ENCODE measurements at places on chromosomes 4 and X. TPM values are rescaled to one million over a fixed set of nuclear protein-coding genes. Genes with fewer than 3 reads are reported as not detected.

DNA sequence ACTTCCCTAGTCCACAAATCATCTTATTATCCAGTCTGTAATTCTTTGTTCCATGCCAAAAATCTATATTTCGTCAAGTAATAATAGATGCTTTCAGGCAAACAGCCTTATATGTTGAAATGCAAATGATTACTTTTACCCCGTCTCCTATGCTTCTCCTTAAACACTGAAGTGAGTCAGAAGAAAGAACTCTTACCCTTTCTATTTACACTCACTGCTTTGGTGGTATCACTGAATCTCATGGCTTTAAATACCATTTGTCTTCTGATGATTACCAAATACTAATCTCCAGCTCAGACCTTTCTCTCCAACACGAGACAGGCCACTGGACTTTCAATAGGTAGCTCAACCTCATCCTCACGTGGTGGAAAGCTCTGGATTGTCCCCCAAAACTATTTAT is 558.1 kb downstream of the IL1RAPL1 start:
- DNase-seq: no peak

GRCh38 chrX:49793686-49794085 is 35.4 kb upstream of the PAGE4 start:
- DNase-seq: no peak

The USP51 gene
- total RNA-seq: 0.49 TPM

The CSAG3 gene
- total RNA-seq: 2.2 TPM

The SOD3 gene
- total RNA-seq: 1.2 TPM

- peak; percentile 14 for DNase-seq
These were observed 140.6 kb upstream of the ARX start for GRCh38 chrX:25156323-25156722.

GRCh38 chrX:6707497-6707896 is 172.6 kb upstream of the VCX3A start:
- no peak for DNase-seq
